ENCODE measurements at places on chromosomes 1 and 21. TPM values are rescaled to one million over a fixed set of nuclear protein-coding genes. Genes with fewer than 3 reads are reported as not detected.

KCNJ9 gene
- total RNA-seq, result not detected

IPP gene
- 9.0 TPM for total RNA-seq

OR10J4 gene
- total RNA-seq, result not detected

- DNase-seq, result no peak
These were observed 31.5 kb downstream of the CHD5 start for GRCh38 chr1:6148497-6149241.

DNA sequence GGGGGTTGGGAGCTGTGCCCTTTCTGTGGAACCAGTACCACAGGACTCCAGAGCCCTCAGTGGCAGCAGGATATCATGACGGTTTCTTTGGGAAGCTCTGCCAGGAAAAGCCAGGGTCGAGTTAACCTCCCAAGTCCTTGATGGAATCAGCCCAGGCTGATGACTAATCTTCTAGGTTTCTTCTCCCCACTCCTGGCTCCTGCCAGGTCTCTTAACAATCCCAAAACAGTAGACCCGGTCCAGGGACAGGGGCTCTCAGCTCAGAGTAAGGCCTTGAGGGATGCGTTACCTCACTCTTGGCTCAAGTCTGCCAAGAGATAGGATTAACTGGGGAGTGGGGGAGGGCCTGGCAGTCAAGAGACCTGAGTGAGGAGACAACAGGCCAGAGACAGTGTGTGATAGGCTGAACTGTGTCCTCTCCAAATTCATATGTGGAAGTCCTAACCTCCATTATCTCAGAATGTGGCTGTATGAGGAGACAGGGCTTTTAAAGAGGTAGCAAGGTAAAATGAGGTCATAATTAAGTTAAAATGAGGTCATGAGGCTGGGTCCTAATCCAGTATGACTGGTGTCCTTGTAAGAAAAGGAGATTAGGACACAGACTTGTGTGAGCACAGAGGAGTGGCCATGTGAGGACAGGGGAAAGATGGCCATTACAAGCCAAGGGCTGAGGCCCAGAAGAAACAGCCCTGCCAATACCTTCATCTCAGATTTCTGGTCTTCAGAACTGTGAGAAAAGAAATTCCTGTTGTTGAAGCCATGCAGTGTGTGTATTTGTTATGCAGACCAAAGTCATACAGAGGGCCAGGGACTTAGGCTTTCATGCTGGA is 95.0 kb downstream of the BEND5 start:
- no peak for DNase-seq

DNA sequence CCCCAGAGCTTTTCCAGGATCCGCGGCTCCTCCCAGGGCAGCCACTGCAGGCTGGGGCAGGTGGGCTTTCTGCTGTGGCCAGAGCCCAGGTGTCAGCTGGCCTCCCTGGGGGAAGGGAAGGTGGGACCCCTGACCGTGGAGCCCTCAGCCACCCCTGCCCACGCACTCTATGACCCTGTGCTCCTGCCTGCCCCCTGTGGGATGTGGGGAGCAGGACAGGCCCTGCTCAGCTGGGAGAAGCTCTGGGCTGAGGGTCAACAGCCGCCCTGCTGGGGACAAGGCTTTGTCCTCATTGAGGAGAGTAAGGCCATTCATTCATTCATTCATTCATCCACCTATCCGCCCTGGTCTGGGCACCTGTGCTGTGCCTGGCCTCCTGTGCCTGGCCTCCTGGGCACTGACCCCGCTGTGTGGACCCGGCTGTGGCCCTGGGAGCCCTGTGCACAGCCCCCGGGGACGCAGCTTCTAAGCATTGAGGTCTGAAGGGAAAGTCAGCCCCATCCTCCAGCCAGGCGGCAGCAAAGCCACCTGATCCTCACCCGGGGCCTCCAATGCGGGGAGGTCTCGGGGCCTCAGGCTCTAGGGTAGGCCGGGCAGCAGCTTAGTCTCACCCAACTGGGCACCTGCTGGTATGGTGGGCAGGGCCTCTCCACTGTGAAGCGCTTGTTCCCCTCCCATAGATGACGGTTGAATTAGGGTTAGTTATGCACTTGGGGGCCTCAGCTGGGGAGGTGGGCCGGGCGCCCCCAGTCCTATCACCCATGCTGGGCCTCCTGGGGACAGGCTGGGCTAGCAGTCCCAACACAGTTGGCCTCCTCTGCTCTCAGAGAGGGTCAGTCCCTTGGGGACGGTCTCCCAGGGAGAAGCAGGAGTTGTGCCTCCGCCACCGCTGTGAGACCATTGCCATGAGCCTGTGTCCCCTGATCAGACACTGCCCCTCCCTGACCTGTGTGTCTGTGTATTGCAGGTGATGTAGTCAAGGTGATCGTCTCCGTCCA is 6.0 kb downstream of the TNFRSF14 start:
- DNase-seq, result no peak

- no peak for DNase-seq
These were observed 181.8 kb downstream of the ZNF281 start for GRCh38 chr1:200228081-200228480.

DNA sequence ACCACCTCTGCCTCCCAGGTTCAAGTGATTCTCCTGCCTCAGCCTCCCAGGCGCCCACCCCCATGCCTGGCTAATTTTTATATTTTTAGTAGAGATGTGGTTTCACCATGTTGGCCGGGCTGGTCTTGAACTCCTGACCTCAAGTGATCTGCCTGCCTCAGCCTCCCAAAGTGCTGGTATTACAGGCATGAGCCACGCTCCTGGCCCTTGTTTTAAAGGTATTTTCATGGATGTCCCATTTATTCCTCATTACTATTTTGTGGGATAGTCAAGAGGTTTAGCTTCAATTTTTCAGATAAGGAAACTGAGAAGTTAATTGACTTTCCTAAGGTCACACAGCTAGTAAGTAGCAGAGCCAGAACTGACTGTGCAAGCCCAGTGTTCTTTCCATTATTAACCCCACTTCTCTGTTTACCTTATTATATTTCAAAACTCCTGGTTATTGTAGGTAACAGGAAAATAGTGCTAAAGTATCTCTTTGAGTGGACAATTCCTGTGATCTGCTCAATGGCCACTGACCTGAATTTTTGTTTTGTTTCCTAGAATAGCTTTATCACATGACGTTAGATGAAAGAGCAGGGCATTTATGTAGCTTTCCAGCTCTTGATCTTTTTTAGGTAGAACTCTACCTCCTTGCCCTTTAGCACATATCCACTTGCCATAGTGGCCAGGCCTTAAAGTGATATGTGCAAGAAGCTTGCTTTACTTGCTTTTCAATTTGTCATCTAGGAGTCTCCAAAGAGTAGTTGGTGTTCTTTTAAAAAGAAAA is 13.6 kb downstream of the ZYG11B start:
- no peak for DNase-seq

DNA sequence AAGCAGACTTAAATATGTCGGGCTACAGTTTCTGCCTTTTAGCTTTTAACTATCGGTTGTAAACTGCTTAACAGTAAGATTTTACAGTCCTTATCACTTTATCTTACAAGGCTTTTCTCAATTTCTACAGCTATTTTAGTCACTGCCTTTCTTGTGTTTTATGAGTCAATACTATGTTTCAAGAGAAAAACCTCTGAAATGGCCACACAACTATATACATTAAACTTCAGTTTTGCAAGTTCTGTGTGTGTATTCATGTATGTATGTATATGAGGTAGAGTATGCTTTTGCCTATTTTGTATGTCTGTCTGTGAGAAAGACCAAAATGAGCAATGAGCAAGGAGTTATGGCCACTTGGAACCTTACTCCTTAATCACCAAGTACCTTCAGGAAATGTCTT is 169.8 kb downstream of the SYT2 start:
- DNase-seq, result no peak

DNA sequence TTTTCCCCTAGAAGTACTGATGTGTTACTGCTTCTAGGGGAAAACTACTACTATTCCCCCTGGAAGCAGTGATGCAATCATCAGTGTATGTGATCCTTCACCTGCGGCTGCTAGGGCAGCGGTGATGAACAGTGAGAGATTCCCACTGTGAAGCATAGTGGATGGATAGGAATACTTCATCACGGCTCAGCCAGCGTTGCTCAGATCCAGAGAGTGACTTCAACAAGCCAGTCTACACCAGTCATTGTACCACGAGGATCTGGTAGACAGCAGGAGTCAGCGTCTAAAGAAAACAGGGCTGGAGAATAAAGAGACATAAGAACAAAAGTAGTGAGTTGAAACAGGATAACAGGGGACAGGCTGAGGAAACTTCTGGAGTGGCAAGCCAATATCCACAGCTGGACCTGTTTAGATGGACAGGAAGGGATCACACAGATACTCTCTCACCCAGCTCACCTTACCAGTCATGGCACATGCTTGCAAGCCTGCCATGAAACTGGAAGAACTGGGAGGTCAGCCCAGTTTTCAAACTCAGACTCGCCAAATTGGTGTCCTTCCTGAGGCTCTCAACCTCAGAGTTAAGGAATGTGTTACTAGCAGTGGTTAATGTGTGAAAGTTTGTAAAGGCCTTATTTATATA is 42.4 kb upstream of the LRRC52 start:
- DNase-seq, result no peak

Data from kidney epithelial cell (primary cell).